Muscle of leg (tissue), 16 donors: ENCODE measurements at places on chromosomes 3 and 15. TPM values are rescaled to one million over a fixed set of nuclear protein-coding genes. Genes with fewer than 3 reads are reported as not detected.

DNA sequence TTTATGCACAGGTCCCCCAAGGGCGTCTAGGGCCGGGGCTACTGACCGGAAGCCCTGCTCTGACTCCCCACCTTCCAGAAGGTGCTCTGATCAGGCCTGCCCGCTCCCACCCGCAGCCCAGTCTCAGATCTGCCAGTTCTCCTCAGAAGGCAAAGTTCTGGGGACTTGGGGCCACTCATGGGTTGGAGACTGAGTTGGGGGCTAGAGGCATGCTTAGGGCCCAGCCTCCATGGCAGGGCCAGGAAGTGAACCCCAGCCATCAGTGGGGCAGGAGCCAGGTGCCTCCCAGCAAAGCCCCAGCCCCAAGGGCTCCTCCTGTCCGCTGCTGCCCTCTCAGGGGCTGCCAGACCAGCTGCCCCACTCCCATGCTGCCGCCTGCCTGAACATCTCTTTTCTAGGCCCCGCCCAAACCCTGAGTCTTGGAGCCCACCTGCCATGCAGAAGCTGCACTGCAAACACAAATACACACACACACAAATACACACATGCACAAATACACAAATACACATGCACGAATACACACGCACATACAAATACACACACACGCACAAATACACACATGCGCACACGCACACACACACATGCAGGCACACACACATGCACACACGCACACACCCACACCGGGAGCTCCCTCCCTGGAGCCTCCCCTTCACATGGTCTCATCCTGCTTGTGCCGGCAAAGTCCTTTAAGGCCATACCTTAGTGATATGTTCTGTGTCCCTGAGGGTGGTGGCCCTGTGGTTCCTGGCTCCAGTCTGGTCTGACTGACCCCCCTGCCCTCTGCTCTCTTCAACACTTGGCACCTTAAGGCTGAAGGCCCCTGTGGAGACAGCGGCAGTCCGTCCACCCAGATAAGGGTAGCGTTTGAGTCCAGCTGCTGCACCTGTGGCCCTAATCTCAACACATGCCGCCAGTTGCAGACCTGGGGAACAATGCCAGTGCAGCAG is 59.2 kb upstream of the KLF13 start:
- H3K27ac ChIP-seq = no peak overlapping the region
- no peak for DNase-seq
- H3K4me1 ChIP-seq = peaks cover 65% of the 10 kb centered on the region
- no peaks in the 10 kb centered on the region for H3K36me3 ChIP-seq

DNA sequence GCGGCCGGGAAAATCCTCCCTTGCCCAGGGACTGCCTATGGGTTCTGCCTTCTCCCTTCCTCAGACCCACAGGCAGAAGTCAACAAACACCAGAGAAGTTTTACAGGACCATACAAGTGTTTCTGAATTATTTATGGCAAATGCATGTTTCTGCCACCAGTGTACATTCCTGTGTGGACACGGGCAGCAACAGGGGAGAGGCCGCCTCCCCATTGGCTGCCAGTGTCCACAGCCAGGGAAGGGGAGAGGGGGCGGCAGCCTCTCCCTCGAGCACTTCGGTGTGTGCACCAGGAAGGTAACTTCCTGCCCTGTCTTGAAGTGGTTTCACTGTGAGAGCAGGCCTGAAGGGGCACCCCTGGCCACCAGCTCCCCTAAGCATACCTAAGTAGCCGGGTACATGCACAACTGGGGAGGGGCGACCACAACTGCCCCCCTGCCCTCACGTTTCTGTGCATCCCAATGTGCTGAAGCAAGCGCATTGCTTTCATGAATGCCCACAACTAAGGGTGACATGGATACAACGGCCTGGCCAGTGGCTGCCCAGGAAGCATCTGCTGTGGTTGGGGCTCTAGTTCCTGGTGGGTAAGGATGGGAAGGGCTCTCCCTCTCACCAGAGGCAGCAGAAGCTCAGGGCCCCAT is 14.8 kb upstream of the SHISA5 start:
- no peaks in the 10 kb centered on the region for H3K27me3 ChIP-seq
- peaks cover 7% of the 10 kb centered on the region for H3K36me3 ChIP-seq
- no peak for DNase-seq
- H3K27ac ChIP-seq = no peak overlapping the region
- H3K4me3 ChIP-seq = no peak overlapping the region

GRCh38 chr3:9730657-9731205 is 804 bp upstream of the BRPF1 start:
- peak overlapping the region; percentile 77 for H3K4me3 ChIP-seq
- DNase-seq = no peak
- H3K27ac ChIP-seq = peak overlapping the region; percentile 90
- peaks cover 19% of the 10 kb centered on the region for H3K4me1 ChIP-seq
- no peaks in the 10 kb centered on the region for H3K27me3 ChIP-seq

DNA sequence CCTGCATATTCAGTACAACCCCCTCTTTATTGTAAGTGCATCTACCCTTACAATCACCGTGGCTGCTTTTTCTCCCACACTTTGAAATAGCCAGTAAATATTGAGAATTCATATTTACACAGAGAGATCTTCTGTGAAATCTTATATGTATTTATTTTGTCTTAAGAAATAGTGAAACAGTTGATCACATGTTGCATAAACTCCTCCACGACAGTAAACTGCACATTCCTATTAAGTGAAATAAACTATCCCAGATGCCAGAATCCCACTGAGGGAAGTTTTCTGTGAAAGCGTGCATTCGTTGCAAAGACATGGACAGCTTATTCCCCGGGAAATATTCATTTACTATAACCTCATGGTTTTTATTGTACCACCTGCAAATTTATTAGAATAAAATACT is 796.0 kb downstream of the ROBO2 start:
- no peaks in the 10 kb centered on the region for H3K36me3 ChIP-seq
- peaks cover 4% of the 10 kb centered on the region for H3K4me1 ChIP-seq
- H3K27ac ChIP-seq = peak overlapping the region; percentile 57
- no peak overlapping the region for H3K4me3 ChIP-seq
- H3K27me3 ChIP-seq = no peaks in the 10 kb centered on the region

KCNAB1 gene
- 4.3 TPM for total RNA-seq

ANO10 gene
- 15.5 TPM for total RNA-seq

PLSCR2 gene
- not detected for total RNA-seq

FHIT gene
- 5.1 TPM for total RNA-seq

LDHAL6B gene
- total RNA-seq = not detected

USP50 gene
- 0.58 TPM for total RNA-seq

RAB6B gene
- total RNA-seq = 2.0 TPM

COL8A1 gene
- total RNA-seq = 1.1 TPM
